ENCODE measurements at places on chromosomes 2 and 18.

- no peak for DNase-seq
Measured at GRCh38 chr18:9177466-9177865, 40.9 kb downstream of the ANKRD12 start.

DNA sequence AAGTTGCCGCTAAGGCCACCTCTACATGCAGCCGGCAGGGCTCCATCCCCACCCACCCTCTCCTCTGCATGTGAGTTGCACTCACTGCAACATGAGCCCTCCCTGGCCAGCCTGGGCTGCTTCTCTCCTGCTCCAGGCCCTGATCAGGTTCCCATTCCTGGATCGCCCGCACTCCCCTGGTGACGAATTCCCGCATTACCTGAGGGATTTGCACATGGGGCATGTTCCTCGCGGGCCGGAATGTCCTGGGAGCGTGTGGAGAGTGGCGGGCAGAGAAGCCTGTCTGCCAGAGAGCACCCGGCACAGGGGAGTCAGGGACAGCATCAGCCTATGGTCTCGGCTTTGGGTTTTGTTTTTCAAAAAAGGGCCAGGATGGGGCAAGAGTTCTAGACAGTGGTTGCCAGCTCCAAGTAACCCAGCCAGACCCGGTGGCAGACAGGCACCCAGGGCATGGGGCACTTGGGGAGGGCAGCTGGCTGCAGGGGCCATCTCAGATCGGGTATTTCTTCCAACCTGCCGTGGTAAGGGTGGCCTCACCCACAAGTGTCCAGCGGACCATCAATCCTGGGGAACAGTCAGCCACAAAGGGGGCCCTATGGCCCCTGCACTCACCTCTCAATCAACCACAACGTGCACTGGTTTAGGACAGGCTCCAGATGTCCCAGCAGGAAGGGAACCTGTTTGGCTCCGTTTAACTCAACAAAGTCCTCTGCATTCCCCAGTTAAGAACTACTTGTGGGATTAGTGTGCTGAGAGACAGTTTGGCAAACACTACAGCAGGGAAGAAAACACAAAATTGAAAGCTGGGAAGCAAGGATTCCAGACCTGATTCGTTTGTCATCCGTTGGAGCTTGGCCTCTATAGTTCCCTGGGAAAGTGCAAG lies 187.7 kb downstream of the SMAD7 start:
- no peak for DNase-seq

DNA sequence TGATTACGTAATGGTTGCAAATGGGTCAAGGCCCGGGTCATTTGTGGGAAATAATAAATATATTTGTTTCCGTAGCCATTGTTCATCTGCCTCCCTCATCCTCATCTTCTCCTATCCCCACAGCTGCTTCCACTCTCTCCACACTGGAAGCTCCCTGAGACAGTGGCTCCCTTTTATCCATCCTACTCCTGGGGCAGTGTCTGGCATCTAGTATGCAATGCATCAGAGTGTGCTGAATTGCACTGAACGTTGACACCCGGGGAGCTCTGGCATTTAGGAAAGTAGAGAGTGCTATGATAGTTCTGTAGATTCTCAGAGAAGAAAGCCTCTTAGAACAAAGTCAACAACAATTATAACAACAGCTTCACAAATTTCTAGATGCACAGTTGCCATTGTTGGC lies 45.5 kb upstream of the NAB1 start:
- DNase-seq = no peak

DNA sequence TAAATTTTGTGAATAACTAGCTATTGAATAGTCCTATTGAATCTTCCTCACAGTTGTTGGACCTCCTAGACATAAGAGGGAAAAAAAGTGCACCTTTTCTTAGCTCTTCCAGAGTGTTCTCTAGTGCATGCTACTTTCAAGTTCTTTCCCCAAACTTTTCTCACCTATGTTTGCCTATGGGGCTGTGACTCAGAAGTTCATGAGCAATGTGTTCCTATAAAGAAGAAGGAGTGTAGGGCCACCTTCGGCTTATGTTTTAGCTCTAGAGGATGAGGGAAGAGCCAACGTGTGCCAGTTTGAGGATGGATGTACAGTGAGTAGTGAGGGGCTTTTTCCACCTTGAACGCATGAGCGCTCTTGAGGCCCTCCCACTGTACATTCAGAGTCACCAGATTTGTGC lies 27.0 kb upstream of the HNMT start:
- DNase-seq = no peak

- no peak for DNase-seq
Measured at GRCh38 chr2:175684466-175684865, 317.6 kb downstream of the LNPK start.

GRCh38 chr2:231929961-231930592 lies 3.9 kb upstream of the NPPC start:
- no peak for DNase-seq

DNA sequence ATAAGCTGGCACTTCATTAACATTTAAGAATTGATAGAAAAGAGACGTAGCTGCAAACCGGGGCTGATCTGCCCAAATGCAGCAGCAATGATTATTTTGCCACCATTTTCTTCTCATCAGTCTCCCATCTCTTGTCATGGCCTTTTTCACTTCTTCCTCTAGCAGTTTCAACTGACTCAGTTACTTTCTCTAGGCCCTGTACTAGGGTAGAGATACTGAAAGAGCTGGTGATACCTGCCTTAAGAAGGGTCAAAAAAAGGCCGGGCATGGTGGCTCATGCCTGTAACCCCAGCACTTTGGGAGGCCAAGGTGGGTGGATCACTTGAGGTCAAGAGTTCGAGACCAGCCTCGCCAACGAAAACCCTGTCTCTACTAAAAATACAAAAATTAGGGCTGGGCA lies 127.4 kb downstream of the LTBP1 start:
- DNase-seq = no peak

DNA sequence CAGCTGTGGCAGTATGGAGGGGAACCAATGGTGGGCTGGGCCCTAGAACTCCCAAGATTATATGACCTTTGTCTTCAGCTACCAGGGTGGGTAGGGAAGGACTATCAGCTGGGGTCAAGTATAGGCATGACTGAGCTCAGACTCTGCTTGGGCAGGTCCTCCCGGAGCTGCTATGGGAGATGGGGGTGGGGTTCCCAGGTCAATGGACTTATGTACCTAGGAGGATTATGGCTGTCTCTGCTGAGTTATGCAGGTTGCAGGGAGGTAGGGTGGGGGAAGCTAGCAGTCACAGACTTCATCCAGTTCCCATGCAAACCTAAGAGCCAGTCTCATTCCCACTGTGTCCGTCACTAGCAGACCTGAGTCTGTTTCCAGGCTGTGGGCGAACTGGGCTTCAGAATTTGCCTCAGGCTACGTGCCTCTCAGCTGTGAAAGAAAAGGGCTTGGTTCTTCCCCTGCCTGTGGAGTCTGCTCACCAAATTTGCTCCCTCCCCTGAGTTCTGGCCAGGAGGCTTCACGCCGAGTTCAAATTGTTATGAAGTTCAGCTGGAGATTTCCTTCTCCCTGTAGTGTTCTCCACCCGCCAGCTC lies 985.8 kb upstream of the NRXN1 start:
- no peak for DNase-seq

GRCh38 chr2:79971807-79972206 lies 332.7 kb downstream of the LRRTM1 start:
- DNase-seq = no peak

DNA sequence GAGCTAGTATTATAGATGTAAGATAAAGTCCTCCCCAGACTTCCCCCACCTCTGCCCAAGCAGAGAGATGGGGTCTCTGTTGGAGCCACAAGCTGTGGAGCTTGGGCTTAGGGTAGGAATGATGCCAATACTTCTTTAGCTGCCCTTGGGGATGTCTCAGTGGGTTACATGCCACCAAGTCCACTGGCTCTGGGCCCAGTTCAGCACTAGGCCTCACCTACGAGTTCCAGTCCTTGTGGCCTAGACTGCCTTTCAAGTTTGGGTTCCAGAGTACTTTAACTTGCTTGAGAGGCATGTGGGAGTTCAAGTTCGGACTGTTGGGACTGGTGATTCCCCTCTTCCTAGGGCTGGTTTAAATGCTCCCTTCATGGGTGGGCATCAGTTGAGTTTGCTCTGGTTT lies 272.4 kb downstream of the PTPRM start:
- no peak for DNase-seq

- DNase-seq = no peak
Measured at GRCh38 chr2:97747716-97748115, 34.3 kb downstream of the ZAP70 start.

- DNase-seq = no peak
Measured at GRCh38 chr2:217801115-217801531, 201.7 kb downstream of the TNS1 start.

GRCh38 chr2:223418604-223419199 lies 183.5 kb downstream of the SCG2 start:
- DNase-seq = no peak
